ENCODE measurements at places on chromosomes 6 and 20. TPM values are rescaled to one million over a fixed set of nuclear protein-coding genes. Genes with fewer than 3 reads are reported as not detected.

CALHM4 gene
- not detected for total RNA-seq

ME1 gene
- 12.9 TPM for total RNA-seq

ABHD16A gene
- 56.4 TPM for total RNA-seq

FOXF2 gene
- 13.2 TPM for total RNA-seq

EEF1A2 gene
- total RNA-seq = 0.77 TPM

STX11 gene
- total RNA-seq = 54.1 TPM

DNA sequence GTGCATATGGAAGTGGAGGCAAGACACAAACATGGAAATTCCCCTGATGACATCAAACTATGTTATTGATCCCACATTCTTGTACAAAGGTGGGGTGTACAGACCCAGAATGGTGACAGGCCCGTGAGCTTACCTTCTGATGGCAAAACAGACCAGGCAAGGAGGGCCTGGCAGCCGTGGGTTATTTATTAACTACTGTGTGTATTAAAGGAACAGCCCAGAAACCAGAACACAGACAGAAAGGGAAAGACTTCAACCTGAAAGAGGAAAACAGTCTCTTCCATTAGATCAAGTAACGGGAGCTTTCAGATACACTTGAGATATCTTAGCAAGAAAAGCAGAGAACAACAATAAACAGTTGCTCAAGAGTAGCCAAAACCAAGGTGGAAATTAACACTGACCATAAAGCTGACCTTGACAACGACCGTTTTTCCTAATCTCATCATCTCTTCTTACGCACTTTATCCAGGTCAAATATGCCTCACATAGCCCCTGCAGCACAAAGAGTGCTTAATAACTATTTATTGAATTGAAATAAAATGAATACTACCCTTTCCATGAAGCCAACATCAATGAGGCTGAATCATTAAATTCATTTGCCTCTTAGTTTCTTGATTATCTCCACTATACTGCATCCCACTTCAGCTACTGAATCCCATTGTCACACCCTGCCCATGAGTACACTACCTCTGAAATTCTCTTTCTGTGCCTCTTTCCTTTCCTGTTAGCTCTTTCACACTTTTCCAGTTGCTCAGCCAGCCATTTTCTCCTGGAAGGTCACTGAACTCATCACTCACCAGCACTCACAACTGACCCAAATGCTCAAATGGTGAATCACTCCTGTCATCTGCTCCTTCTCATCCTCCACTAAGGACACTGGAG lies 67.4 kb downstream of the MOXD1 start:
- no peak for DNase-seq

- DNase-seq = no peak
Observed at GRCh38 chr6:4802312-4802935, 26.2 kb downstream of the CDYL start.

DNA sequence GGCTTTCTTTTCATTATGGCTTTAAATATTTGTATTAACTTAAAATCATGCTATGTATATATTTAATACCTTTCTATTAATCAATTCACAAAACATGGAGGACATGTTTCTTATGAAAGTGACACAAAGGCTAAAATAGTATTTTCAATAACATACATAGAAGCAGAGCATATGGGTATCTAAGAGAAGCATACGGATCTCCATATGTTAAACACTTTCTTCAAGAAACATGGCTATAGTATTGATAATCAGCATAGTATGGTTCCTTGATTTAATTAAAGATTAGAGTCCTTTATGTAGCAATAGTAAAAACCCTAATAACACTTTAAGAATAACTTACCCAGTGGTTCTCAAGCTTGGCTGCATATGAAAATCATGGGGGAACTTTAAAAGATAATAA lies 58.5 kb downstream of the GRIK2 start:
- no peak for DNase-seq

- no peak for DNase-seq
Observed at GRCh38 chr6:44198684-44199083, 18.0 kb upstream of the MYMX start.

DNA sequence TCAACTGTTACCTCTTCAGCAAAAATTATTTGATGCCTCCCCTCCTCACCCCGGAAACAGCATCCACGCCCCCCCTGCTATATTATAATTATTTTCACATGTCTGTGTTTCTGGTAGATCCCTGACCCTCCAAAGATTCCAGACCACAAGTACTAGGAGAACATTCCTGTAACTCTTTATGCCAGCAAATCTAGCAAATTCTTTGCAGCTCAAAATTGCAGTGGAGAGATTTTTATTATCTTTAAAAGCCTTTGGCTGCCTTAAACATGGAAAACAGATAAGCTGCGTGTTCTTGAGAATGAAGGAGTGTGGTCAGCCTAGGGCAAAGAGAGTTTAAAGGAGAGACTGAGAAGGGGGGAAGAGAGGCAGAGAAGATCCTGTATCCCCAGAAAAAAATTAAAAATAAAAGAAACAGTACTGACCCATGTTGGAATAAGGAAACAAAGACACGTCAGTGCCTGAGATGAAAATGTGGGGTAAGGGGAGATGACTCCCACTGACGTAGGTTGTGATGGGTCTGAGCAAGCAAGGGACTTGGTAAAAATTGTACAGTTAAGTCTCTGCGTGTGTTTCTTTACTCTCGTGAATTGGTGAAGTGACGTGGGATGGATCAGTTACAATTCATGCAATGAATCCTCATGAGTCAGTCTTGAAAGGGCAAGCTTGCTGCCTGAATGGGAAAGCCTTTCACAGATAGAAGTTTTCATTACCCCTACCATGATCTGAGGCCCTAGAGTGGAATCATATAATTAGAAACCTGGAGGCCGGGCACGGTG lies 8.3 kb downstream of the ID4 start:
- DNase-seq = no peak

- DNase-seq = peak; percentile 48
Observed at GRCh38 chr6:84422380-84422968, 195.0 kb upstream of the CEP162 start.

GRCh38 chr6:155495011-155495768 lies 39.6 kb upstream of the NOX3 start:
- DNase-seq = no peak

DNA sequence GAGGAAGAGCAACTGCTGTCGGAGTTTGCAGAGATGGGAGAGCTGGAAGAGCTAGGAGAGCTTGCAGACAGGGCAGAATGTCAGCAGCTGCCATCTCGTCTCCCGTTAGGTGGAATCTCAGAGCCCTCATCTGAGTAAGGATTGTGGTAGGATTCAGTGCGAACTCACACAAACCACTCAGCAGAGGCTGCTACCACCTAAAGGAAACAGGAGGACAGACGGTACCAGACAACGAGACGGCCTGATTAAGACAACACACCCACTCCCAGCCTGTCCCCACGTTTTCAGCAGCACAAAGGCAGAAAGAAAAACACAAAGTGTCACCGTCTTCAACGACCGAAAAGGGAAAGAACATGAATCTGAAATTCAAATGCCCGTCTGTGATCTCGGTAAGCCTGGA lies 4.1 kb downstream of the LEMD2 start:
- DNase-seq = no peak

Data from lower lobe of right lung (tissue), 2 donors.